ENCODE measurements at places on chromosomes 2 and 18.
A peak's percentile ranks its signal among the peaks of the same experiment; 100 is the strongest.

- DNase-seq, result no peak
Measured at GRCh38 chr2:46490521-46491141, 11.3 kb downstream of the TMEM247 start.

DNA sequence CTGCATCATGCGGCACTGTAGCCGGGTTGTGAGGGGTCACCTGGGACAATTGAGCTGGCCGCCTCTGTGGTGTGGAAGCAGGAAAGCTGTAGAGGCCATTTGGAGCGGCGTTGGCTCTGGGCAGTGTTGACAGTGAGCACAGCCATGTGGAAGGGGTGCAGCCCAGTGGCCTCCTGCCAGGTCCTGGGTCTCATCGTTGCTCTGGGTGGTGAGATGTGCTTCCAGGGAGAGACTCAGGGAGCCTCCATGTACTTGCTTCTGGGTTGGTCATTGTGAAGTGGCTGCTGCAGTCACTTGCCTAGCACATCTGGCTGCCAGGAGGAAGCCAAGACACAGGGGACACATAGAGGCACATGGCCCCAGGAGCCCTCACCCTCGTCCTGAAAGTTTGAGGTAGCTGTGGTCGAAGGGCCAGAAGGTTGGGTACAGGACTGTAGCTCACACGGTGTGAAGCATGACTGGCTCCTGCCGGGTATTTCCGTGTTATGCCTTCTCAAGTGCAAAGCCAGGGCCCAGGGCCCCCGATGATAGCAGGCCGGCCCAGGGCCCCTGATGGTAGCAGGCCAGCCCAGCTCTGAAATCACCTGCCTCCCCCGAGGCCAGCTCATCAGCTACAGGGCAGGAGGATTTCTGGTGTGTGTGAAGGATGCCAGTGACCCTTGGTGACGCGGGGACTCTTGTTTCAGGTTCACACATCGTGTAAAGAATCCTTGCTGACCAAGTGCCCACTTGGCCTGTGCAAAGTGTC lies 82.6 kb downstream of the DGKD start:
- DNase-seq, result no peak

GRCh38 chr2:196480653-196481323 lies 158.7 kb upstream of the CCDC150 start:
- no peak for DNase-seq

DNA sequence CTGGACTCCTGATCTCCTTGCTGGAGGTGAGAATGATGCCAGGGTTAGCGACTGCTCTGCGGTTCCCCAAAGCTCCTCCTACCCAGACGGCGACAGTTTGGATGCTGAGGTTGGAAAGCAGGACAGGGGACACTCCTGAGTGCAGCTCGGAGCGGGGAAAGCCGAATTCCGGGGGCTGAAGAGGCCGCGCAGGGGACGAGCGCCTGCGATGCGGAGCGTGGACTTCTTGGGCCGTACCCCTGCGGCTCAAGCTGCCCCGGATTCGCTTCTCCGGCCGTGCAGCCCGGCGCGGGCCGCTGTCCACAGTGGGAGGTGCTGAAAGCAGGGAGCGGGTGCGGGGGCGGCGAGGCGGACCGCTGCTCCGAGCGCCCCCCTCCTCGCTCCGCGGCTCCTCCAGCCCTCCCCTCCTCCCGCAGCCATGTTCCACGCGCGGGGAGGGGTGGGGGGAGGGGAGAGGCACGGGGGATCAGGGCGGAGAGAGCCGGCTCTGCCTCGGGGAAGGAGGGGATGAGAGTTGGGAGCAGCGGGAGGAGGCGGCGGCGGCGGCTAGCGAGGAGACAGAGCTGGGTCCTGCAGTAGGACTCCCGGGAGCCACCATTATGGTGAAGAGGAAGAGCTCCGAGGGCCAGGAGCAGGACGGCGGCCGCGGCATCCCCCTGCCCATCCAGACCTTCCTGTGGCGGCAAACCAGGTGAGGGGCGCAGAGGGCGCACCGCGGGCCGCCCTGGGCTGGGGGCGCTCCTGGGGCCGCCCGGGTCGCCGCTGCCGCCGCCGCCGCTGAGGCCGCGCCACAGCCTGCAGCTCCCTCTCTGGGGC lies at the start of gene UNC80:
TSS of gene UNC80 (plus strand) at position 359 of the 816 bp plus-strand sequence. CDS start at position 600, 241 bp downstream.
- DNase-seq, result peak; percentile 78

DNA sequence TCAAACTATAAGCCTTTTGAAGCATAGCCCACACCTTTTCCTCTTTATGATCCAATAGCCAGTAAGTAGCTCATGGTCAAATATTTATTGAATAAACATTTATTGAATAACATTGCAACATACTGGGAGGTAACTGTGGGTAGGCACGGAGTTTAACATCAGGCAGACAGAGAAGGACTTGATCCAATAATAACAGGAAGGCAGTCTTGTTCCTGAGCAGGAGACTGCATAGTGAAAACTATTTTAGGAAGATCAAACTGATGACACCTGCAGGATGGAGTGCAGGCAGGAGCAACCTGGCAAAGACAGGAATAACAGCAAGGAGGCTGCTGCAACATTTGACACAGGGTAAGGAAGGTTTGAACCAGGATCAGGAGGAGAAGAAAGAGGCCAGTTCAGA lies 3.1 kb upstream of the DCTN1 start:
- no peak for DNase-seq

DNA sequence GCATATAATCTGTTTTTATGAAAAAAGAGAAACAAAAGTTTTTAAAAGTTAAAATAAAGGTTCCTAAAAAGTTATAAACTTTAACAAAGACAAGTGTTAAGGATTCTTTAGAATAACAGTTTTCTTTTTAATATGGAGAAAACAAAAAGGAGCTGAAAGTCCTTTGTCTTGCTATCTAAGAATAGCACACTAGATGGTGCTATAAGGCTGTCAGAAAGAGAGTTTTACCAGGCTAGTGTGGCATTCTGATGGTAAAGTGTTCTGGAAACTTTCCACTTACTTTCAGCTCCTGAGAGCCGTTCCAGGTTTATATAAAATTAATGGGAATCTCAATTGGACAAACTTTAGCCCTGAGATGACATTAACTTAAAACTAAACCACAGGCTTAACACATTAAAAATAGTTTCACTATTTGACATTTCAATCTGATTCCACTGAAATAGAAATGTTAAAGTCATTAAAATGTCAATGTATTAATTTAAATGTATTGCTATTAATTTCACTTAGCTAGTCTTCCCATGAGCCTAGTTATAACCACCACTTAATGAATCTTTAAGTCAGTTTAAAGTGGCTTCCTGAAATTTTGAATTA lies 3.7 kb downstream of the FBXO48 start:
- no peak for DNase-seq

- no peak for DNase-seq
Measured at GRCh38 chr2:240520130-240520973, 37.4 kb downstream of the ANKMY1 start.

GRCh38 chr2:174744111-174744510 lies 20.2 kb downstream of the CHRNA1 start:
- no peak for DNase-seq

- DNase-seq, result no peak
Measured at GRCh38 chr2:230042195-230042594, 26.5 kb downstream of the SLC16A14 start.

GRCh38 chr2:204024906-204025475 lies 88.4 kb downstream of the ICOS start:
- no peak for DNase-seq

DNA sequence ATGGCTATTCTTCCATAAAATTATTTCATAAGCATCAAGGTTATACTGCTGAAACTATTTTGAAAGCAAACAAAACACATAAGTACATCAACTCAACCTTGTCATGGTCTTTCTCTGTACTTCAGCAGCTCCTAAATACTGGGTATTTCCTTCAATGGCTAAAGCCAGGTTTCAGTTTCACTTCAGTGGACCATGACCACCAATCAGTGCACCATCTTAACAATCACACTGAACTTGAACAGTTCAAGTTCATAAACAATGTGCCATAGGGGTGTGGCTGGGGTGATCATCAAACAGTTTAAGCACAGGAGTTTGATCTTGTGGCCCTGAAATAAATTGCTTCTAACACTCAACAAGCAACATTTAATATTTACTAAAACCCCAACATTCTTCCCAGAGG lies 124.1 kb upstream of the FIGN start:
- no peak for DNase-seq

DNA sequence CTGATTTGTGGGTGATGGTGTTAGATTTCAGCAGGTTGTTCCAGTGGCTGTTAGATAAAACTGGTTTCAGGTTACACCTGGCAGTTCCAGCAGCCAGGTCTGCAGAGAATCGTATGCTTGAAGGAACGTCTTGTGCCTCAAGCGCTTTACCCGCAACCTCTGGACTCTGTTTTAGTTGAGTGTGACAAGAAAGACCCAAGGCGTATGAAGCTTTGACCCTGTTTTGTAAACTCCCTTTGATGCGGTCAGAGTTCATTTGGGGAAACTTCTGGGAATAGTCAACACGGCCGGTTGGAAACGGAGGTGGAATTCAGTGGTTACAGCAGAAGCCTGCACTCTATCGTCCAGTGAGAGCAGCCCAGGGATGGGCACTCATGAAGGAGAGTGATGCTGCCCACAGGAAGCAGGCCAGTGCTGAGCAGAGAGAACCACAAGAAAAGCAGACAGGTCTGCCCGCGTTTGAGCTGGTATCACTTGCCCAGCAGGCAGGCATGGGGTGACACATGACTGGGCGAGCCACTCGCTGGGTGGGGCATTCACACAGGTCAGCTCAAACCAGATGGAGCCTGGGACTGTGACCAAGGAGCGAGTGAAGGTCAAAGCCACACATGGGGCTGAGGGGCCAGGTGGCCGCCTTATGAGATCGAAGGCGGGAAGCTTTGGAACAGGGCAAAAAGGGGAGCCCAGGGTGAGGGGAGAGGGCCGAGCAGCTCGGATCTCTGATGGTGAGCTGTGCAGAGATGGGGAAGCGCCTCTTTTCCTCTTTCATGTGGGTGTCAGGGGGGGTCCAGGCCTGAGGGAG lies 99.6 kb upstream of the MBOAT2 start:
- DNase-seq, result no peak
